ENCODE measurements at places on chromosomes 3 and 15.
A peak's percentile ranks its signal among the peaks of the same experiment; 100 is the strongest.

DNA sequence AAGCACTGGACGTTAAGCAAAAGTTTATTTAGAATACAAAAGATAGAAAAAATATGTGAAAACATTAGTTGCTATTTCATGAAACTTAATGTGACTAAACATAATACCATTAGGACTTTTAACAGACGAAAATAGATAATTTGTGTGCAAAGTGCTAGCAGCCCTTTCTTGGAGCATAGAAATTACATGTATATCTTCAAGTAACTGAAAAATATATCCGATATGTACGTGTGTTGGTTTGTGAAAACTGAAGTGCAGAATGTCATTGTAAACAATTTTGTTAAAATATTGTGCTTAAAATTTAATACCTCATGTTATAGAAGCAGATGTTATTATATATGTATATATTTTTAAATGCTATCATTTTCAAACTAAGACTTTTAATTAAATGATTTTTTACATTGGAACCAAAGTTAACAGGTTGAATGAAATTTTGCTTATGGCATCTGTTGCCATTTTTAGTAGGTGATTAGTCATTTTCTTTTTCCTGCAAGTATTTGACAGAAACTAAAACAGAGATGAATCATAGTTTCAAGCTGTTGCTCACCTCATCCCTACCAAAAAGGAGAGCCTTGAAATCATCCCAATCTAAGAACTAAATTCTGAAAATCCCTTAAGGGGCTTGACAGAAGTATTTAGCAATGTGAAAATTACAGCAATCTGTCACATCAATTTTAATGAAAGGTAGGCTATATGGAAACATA lies 334.8 kb downstream of the NAALADL2 start:
- no peak for DNase-seq

DNA sequence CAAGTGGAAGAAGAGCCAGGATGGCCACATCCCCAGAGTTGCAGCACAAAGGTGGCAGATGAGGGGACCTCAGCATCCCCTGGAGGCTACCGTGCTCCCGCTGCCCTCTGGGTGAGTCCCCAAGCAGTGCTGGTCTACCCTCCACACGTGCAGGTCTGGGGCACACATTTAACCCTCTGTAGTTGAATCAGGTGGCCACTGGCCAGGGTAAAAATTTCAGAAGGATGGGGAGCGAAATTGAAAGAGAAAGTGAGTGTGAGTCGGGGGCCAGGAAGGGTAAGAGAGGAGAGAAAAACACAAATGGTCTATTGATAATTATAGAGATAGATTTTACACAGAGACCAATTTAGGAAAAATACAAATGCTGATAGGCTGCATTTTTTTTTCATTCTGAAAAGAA lies 139.5 kb upstream of the EIF1B start:
- no peak for DNase-seq

DNA sequence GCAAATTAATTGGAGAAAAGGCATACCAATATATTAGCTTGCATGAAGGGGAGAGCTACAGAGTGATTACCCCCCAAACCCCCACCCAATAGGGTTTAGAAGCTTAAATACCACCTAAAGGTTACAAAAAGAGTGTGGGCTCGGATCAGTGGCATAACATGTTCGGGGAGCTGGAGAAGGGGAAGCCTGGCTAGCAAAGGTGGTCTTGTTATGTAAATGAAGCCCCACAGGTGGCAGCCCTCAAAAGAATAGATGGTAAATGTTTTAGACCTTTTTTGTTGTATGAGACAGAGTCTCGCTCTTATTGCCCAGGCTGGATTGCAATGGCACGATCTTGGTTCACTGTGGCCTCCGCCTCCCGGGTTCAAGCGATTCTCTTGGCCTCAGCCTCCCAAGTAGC lies 10.9 kb upstream of the PXK start:
- no peak for DNase-seq

GRCh38 chr3:159824333-159824732 lies 164.3 kb upstream of the IL12A start:
- DNase-seq = no peak

DNA sequence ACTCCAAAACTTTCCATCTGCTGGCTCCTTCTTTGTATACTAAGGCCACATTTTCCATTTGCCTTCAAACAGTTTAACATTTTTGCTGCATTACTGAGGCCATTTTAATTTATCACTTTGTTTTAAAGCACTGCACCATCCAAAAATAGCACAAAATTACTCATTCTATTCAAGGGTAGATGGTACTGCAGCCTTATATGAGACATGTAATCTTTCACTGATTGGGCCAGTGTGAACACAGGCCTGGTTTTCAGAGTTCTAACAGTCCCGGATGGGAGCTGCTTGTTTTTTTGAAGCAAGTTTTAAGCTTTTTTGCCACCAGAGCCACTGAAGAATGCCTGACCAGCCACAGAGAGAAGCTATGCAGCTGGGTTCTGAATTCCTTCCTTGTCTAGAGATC lies 172.3 kb upstream of the TSC22D2 start:
- no peak for DNase-seq

- DNase-seq = no peak
Measured at GRCh38 chr3:149534671-149535332, 60.3 kb downstream of the TM4SF4 start.

- DNase-seq = no peak
Measured at GRCh38 chr15:77506311-77507142, 85.8 kb downstream of the HMG20A start.

DNA sequence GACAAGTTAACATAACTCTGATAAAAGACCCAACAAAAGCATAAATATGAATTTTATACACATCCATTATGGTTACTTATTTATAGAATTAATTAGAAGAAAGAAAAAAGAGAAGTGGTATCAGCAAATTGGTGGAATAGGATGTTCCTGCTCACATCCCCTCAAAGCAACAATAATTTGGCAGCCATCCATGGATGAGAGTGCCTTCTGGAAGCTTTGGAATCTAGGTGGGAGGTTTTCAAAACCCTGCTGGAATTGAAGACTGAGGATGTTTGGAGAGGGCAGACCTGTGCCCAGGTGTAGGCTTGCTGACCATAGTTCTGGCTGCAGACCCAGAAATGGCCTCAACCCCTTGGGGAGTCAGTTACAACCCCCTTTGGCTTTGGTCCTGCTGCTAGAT lies 91.2 kb downstream of the EDEM1 start:
- no peak for DNase-seq

GRCh38 chr15:85615930-85616329 lies 178.8 kb downstream of the KLHL25 start:
- peak; percentile 57 for DNase-seq

DNA sequence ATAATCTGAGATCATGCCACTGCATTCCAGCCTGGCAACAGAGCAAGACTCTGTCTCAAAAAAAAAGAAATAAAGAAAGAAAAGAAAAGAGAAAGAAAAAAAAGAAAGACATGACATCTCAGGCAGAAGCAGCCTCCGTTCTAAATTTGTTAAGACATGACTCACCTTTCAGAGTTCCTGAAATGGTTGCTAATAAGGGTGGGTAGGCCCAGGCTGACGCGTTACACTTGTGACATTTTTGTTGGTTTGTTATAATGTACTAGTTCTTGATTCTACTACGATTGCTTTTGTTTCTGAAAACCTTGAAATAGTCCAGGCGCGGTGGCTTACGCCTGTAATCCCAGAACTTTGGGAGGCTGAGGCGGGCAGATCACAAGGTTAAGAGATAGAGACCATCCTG lies 21.0 kb downstream of the SLC25A20 start:
- DNase-seq = no peak

- DNase-seq = no peak
Measured at GRCh38 chr3:15542614-15543013, 21.1 kb upstream of the COLQ start.

DNA sequence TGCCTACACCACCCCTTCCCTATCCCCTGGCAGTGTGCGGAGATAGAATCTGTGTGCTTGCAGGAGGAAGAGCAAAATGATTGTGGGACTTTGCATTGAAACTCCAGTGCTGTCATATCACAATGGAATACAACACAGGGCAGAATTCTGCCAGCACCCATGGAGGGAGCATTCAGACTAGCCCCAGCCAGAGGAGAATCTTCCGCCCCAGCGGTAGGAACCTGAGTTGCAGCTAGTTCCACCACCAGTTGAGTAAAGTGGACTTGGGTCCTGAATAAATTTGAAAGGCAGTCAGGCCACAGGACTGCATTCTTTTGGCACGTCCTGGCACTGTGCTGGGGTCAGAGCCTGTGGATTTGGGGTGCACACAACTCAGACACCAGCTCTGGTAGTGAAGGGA lies 27.5 kb downstream of the NCBP2 start:
- DNase-seq = no peak

- no peak for DNase-seq
Measured at GRCh38 chr3:66427352-66427751, 73.5 kb downstream of the LRIG1 start.

GRCh38 chr3:187714404-187714979 lies 12.1 kb upstream of the RTP2 start:
- DNase-seq = peak; percentile 82

DNA sequence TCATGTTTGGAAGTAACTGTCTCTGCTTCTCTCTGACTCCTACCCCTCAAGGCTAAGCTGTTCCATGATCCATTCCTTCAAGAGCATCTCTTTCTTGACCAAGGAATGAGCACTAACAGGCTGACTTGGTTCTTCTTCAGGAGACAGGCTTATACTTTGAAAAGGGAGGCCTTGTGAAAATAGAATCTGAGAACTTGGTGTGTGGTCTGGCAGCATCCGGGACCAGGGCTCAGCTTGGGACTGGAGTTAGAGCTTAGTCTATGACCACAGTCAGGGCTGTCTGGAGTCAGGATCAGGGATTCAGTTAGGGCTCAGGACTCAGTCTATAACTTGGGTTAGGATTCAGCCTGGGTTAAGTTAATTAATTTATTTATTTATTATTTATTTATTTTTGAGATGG lies 44.9 kb upstream of the SLC6A6 start:
- no peak for DNase-seq

GRCh38 chr3:16474920-16475319 lies 38.6 kb downstream of the RFTN1 start:
- DNase-seq = no peak

- DNase-seq = no peak
Measured at GRCh38 chr3:63128380-63128779, 149.7 kb upstream of the SYNPR start.

DNA sequence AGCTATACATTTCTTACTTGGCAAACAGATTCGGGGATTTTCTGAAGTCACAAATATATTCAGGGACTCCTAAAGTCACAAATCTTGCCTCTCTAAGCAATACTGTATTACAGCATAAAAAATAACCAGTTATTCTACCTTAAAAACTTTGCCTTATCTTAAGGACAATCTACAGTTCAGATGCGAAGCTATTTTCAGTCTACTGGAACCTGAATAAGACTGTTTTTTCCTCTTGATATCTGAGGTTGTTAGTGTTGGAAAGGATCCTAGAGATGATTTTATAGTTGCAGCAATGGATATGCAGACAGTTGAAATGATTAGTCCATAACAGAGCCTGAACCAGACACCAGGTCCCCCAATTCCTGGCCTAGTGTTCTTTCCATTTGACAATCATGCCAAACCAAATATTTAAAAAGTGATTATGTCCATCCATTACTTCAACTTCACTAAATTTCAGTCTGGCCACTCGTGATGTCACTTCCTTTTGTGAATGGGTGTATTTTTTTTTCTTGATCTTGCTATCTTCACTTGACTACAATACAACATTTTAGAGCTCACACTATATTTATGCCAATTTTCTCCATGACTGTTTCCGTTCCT lies 1.8 kb downstream of the HDGFL3 start:
- DNase-seq = no peak

DNA sequence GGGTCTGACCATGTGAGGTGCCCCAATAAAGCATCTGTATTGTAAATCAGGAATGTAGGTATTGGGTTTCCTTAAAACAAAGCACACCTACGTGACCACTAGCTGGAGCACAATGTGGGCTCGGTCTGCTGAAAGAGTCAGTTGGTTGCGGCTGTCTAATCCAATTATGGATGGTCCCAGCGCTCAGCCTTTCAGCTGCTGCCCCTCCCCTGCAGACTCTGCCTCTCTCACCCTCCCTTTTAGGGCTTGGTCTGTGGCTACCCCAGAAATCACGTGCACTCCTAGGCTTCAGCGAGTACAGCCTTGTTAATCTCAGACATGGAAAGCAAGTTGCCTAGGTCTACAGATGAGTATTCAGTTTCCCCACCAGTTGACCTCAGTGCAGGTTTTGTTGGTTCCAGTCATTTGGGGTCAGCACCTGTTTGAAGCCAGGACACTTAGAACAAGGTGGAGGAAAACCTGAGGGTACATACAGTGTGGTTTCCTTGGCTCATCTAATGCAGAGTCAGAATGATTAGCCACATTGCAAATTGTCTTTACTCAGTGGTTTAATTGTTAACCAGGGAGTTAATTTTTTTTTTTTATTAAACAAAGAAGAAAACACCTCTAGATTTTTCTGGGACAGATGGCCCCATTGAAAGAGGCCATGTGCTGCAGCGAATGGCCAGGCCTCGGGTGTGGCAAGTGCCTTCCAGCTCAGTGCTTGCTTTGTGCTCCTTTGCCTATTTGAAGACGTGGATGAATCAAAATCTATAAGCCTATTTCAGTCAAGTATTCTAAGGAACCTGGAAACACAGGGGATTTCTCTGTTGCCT lies 137.7 kb downstream of the IGF1R start:
- DNase-seq = no peak

DNA sequence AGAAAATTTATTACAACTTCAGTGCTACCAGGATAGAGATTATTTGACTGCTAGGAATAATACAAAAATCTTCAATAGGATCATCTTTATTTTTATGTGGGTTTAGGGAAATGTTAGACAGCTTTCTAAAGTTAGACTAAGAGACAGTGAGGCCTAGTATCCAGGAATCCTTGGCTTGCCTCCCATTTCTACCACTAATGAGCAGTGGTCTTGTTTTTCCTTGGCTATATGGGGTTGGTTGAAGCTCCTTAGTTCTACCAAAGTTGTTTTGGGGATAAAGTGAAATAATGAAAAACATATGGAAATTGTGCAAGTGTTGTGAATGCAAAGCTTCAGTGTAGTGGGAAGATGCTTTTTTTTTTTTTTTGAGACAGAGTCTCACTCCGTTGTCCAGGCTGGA lies 16.8 kb downstream of the AP4E1 start:
- no peak for DNase-seq
